HTR-8/SVneo (cell line): ENCODE measurements at places on chromosomes 3 and 15.

DNA sequence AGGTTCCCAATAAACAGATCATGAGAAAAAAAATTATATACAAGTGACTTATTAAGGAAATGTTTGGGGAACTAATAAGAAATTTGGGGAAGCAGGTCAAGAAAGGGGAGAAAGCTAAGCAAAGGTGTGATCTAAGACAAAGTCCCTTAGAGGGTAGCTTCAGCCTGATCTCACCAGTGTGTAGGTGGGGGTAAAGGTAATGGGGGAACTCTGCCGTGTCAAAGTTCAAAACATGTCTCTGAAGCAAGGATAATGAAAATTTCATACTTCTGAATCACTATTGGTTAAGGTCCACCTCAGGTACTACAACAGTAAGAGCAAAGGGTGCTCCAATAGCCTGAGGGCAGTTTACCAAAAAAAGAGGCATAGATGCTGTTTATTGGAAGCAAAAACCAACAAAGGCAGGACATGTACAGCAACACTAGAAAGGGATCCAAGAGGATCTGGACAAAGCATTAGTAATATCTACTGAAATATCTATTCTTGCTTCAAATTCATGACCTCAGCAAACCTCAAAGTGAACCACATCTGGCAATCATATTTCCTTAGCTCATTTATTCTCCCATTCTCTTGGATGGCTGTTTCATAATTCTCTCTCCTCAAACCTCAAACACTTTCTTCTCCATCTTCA is 6.9 kb downstream of the ACAD11 start:
- DNase-seq, result no peak

DNA sequence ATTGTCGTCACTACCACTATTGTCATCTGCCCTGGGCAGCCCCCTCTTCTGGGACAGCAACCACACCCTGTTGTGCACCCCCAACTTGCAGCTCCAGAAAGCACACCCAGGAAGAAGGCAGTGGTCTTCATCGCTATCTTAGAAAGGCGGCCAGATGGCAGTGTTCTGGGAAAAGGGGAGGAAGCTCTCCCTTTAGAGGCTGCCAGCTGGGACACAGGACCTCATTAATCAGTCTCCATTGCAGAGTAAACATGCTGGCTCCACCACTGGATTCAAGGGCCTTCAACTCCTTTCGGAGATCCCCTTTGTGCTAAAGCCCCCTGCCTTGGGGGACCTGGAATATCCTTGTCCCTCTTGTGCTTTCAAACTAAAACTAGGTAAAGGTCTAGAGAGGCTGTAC is 199.3 kb upstream of the LINGO1 start:
- DNase-seq, result no peak

DNA sequence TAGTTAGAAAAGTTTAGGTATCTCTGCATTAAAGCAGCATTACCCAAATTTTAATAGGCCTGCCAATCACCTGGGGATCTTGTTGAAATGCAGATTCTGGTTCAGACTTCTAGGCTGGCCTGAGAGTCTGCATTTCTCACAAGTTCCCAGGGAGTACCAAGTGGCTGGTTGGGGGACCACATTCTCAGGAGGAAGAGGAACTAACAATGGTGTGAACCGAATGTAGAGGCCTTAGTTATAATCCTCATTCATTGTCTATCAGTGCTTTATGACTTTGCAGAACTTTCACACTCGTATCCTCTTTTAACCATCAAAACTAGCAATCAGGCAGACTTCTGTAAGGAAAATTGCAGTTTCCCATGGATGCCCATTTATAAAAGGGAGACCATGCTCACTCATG is 38.2 kb upstream of the UBE2E1 start:
- DNase-seq, result no peak

GRCh38 chr15:90681480-90681879 is 35.7 kb upstream of the BLM start:
- peak; percentile 51 for DNase-seq

DNA sequence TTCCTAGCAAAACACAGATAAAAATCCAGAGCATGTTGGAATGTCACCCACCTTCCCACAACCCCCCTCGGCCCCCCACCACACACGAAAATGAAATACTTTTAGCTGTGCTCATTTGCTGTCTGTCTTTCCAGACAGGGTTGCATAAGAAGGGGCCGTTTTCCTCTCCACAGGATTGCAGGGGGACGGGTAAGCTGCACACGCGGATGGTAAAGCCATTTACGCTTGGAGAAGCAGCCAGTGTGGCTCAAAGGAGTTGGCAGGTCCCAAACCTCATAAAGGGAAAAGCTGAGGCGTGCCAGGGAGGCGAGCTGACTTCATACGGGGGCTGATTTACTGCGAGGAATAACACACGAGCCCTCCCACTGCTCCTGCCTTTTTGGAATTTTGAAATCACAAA is 47.4 kb upstream of the ITGA11 start:
- peak; percentile 19 for DNase-seq

DNA sequence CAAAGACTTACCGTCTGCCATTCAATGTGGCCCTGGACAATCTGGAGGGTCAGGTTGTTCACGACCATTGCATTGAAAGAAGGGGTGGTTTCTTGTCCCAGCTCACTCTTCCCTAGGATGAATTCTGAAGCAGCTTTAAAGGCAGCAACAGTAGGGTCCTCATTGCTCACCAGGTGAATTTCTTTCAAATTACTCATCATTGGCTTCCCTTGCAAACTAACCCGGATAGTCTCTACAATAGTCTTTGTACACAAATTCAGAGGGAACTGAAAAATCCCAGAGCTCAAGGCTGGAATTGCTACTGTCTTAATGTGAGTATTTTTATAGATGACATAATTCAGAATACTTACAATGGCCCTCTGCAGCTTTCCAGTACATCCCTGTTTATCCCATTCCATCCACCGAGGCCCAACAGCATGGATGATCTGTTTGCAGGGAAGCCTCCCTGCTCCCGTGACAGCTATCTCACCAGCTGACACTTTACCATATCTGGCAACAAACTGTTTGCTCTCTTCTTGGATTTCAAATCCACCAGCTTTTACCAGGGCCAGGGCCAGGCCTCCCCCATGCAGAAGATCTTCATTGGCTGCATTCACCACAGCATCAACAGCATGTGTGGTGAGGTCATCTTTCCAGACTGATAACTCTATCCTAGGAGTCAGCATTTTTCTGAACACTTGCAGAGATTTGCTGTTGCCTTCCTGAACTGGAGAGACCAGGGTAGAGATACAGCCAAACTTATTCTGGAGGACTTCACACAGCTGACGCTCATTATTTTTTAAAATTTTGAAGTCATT is 8.6 kb downstream of the PARP9 start:
- no peak for DNase-seq

DNA sequence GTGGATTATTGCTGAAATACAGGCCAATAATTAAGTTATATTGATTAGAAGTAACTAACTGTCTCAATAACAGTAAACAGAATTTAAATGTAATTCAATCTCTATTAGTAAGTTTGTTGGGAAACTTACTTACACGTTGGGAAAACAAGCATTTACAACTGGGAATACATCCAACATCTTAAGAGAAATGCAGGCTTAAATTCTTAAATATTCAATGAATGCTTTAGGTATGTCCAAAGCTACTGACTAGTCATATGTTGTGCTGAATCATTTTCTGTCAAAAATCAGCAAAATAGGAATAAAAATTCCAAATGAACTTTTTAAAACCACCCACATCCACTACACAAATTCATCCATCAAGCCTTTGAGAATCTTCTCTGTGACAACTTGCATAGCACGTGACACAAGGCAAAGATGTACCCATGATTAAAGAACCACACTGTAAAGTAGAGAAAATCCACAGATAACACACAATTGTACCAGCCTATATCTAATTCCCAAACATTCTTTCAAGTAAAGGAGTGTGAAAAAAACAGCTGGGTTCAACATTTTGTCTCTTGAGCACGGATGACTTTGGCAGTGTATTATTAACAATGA is 60.0 kb downstream of the NMNAT3 start:
- no peak for DNase-seq

- DNase-seq, result no peak
These were observed 34.1 kb upstream of the HACD2 start for GRCh38 chr3:123618768-123619484.

DNA sequence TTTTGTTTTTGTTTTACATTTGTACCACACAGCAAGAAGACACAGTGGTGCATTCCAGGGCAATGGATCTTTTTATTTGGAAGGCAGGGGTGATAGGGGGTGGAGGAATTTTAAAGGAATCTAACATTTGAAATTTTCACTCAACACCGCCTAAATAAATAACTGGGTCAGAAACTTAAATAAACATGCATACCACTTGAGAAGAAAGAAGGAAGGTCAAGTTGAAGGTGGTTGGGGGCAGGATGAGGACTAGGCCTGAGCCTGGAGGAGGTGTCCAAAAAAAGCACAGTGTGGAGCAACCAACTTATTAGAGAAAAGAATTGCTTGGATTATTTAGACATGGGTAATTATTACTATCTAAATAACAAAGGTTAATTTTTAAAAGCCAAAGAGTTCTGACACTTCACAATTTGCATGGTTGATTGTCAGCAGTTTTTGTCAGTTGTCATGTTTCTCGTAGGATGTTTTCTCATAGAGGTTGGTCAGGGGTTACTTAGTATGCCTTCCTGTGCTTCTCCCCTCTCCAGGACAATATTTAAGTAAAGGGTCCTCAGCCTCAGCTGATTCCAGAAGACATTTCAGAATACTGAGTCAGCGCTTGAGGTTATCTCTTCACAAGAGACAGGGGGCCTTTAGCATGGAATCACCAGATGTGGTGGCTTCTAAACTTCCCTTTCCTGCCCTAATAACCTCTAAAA is 173.7 kb upstream of the SLC2A2 start:
- DNase-seq, result no peak

DNA sequence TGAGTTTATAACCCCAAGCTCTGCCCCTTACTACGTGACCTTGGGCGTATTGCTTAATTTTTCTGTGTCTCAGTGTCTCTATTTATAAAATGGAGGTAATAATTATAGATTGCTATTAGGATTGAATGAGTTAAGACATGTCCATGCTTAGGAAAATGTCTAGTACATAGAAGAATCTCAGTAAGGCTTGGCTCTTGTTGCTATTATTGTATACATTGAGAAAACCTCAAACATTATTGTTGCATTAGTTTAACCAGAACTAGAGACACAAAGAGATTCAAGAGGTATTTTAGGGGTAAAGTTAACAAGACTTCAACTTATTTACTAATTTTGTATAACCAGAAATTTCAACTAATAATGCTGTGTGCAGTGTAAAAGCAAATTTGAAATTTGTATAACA is 66.7 kb downstream of the MEF2A start:
- DNase-seq, result no peak

GRCh38 chr3:129001101-129001805 is at the start of gene EFCC1:
TSS of gene EFCC1 (plus strand) at chr3:129001304. CDS start at chr3:129001629, 325 bp downstream.
- DNase-seq, result peak; percentile 34

GRCh38 chr15:100731267-100732152 is 129.1 kb downstream of the ASB7 start:
- peak; percentile 30 for DNase-seq

GRCh38 chr3:13254028-13254951 is 165.8 kb downstream of the NUP210 start:
- DNase-seq, result no peak

GRCh38 chr15:69060041-69060481 is 45.6 kb downstream of the NOX5 start:
- DNase-seq, result no peak

- DNase-seq, result peak; percentile 67
These were observed 79.6 kb downstream of the TP63 start for GRCh38 chr3:189710620-189711402.

DNA sequence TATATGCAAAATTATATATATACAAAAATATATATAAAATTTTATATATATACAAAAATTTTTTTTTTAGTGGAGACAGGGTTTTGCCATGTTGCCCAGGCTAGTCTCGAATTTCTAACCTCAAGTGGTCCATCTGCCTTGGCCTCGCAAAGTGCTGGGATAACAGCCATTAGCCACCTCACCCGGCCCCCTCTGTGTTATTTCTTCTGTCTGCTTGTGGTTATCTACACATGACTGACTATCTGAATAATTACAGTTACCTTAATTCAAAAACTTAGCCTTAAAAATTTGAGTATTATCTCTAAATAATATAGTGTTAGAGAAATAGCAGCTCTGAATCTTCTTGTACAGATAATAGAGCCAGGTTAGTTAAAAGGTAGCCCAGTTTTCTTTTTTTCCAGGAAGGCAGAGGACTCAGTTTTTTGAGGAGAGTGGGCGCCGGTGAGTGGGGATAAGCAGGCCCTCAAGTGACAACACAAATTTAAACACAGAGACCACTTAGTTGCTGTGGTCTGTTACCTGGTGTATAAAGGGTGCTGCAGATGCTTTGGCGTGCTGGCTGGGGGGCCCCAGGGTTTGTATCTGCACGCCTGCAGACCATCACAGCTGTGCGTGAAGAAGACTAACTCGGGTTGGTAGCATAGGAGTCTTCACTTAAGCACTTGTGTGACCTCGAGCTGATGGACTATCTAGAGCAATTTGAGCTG is 83.7 kb downstream of the TRAK1 start:
- DNase-seq, result no peak

DNA sequence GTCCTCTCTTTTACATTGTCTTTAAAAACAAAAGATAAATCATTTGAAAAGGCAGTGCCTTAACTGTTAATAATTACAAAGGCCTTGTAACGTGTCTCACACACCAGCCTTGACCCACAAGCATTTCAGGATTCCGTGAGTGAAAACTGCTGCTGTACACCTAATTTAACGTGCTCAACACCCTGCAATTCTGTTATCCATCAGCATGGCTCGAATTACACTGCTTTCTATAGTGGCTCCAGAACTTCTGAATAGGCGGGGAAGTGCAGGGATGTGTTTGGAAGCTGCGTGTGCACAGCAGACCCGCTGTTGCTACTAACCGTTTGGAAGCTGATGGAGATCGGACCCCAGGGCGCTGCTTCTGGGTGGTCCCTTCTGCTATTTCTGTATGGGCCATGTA is 9.9 kb upstream of the ETFA start:
- no peak for DNase-seq

DNA sequence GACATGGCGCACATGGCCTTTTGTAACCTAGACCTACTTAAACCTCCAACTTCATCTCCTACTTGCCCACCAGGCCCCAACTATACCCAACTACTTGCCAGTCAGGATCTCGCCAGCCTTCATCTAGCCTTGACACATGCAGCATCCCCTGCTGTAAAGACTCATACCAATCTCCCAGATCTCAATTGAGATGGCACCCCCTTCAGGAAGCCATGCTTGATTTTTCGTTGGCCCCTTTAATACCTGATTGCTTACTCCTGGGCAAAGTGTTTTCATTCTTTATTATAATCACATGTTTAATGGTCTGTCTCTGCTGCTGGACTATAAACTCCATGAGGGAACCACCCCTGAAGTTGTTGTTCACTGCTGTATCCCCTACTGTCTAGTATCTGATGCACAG is 150.8 kb downstream of the SOX2 start:
- DNase-seq, result no peak
